ENCODE measurements at places on chromosomes 1 and 21. TPM values are rescaled to one million over a fixed set of nuclear protein-coding genes. Genes with fewer than 3 reads are reported as not detected.

RHOU gene
- total RNA-seq: 2.0 TPM

DNA sequence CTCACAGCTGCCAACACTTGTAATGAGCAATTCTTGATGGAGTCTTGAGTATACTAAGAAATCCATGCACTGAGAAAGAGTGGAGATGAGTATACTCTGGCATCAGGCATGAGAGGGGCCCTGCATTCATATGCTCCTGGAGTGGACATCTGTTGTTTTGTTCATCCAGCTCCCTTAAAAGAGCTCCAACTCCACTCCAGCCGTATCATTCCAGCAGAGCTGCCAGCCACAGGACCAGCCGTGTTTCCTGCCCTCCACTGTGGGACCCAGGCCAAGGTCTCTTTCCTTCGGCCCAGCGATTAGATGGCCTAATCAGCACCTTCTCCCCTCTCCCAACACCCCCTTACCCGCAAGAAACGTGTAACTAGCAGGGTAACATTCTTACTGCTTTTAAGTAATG is 144.5 kb downstream of the OMA1 start:
- no peaks in the 10 kb centered on the region for H3K36me3 ChIP-seq
- peak; percentile 12 for DNase-seq
- peaks cover 32% of the 10 kb centered on the region for H3K4me1 ChIP-seq
- no peak overlapping the region for H3K4me3 ChIP-seq

- no peak overlapping the region for H3K27ac ChIP-seq
- no peaks in the 10 kb centered on the region for H3K4me1 ChIP-seq
- no peak for DNase-seq
- H3K4me3 ChIP-seq: no peak overlapping the region
- H3K27me3 ChIP-seq: peaks cover 34% of the 10 kb centered on the region
These were observed 71.4 kb downstream of the KIF26B start for GRCh38 chr1:245226203-245226499.

- H3K4me1 ChIP-seq: no peaks in the 10 kb centered on the region
- no peak overlapping the region for H3K27ac ChIP-seq
- H3K27me3 ChIP-seq: no peaks in the 10 kb centered on the region
- no peaks in the 10 kb centered on the region for H3K36me3 ChIP-seq
These were observed 86.7 kb upstream of the PTBP2 start for GRCh38 chr1:96634883-96635282.

ZBTB8B gene
- 0.02 TPM for total RNA-seq

GRCh38 chr21:39125752-39126485 is 57.3 kb downstream of the PSMG1 start:
- H3K4me3 ChIP-seq: no peak overlapping the region
- no peaks in the 10 kb centered on the region for H3K27me3 ChIP-seq
- DNase-seq: peak; percentile 67

- H3K27ac ChIP-seq: no peak overlapping the region
- no peak for DNase-seq
- H3K27me3 ChIP-seq: no peaks in the 10 kb centered on the region
- H3K4me3 ChIP-seq: no peak overlapping the region
- H3K36me3 ChIP-seq: no peaks in the 10 kb centered on the region
These were observed 76.9 kb upstream of the B3GALT5 start for GRCh38 chr21:39535646-39536437.

GRCh38 chr1:28134651-28135207 is 41.8 kb downstream of the PTAFR start:
- no peak for DNase-seq
- no peak overlapping the region for H3K4me3 ChIP-seq

- H3K27ac ChIP-seq: no peak overlapping the region
- peaks cover 17% of the 10 kb centered on the region for H3K4me1 ChIP-seq
- H3K36me3 ChIP-seq: no peaks in the 10 kb centered on the region
- DNase-seq: no peak
These were observed 151.9 kb downstream of the TNFSF18 start for GRCh38 chr1:172898866-172899265.

CELF3 gene
- not detected for total RNA-seq

GRCh38 chr1:54559771-54560231 is 11.8 kb downstream of the ACOT11 start:
- H3K4me3 ChIP-seq: no peak overlapping the region
- H3K36me3 ChIP-seq: no peaks in the 10 kb centered on the region
- peaks cover 18% of the 10 kb centered on the region for H3K4me1 ChIP-seq
- DNase-seq: peak; percentile 72
- no peaks in the 10 kb centered on the region for H3K27me3 ChIP-seq
- H3K27ac ChIP-seq: peak overlapping the region; percentile 86

GRCh38 chr21:45970674-45971615 is 10.6 kb upstream of the COL6A1 start:
- peaks cover 45% of the 10 kb centered on the region for H3K27me3 ChIP-seq
- H3K4me1 ChIP-seq: peaks cover 54% of the 10 kb centered on the region
- H3K27ac ChIP-seq: peak overlapping the region; percentile 99
- H3K4me3 ChIP-seq: no peak overlapping the region

GRCh38 chr1:228794810-228795209 is 59.5 kb downstream of the RHOU start:
- DNase-seq: no peak
- no peaks in the 10 kb centered on the region for H3K36me3 ChIP-seq
- H3K27me3 ChIP-seq: no peaks in the 10 kb centered on the region
- no peak overlapping the region for H3K4me3 ChIP-seq
- no peak overlapping the region for H3K27ac ChIP-seq

GRCh38 chr1:183693521-183693920 is 40.4 kb upstream of the APOBEC4 start:
- no peaks in the 10 kb centered on the region for H3K4me1 ChIP-seq
- H3K36me3 ChIP-seq: no peaks in the 10 kb centered on the region
- H3K27me3 ChIP-seq: no peaks in the 10 kb centered on the region
- no peak for DNase-seq
- no peak overlapping the region for H3K4me3 ChIP-seq

DNA sequence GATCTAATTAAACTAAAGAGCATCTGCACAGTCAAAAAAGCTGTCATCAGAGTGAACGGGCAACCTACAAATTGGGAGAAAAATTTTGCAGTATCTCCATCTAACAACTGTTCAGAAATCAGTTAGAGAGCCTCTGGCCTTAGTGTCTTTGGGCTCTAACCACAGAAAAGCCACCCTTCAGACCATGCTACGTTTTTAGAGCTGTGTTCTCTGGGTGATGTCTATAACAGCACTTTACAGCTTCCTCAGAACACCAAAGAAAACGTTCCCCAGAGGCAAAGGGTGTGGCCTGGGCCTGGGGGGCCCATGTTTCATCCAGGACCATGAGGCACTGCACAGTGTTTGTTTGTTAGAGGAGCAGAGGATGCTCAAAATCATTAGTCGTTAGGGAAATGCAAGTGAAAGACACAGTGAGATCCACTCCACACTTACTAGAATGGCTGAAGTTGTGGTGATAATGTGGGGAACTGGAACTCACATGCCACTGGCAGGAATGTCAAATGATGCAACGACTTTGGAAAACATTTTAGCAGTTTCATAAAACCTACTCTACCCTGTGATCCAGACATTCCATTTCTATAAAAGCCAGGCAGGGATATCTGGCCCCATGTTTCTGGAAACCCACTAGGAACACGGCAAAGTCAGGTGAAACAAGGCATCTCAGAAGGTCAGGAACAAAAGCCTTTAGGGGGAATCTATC is 250.4 kb upstream of the HOOK1 start:
- H3K27me3 ChIP-seq: no peaks in the 10 kb centered on the region
- H3K36me3 ChIP-seq: no peaks in the 10 kb centered on the region
- no peak overlapping the region for H3K4me3 ChIP-seq
- no peak for DNase-seq
- no peak overlapping the region for H3K27ac ChIP-seq

RHCE gene
- total RNA-seq: 3.0 TPM

DNA sequence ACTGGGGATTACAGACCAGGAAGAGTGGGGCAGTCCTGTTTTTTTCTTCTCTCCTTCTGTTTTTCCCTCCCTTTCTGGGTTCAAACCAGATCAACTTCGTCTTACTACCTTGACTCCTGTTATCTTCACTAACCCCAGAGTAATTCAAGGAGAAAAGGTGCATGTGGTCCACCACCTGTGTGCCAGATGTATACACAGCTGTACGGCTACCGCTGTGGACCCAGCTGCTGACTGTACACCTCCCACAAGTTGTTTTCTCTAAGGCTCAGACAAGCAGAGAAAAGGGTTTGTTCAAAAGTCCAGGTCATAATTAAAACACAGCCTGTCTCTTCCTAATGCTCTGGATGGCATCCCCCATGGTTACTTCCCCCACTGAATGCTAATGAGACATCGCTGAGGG is 102.1 kb downstream of the LMX1A start:
- H3K4me3 ChIP-seq: no peak overlapping the region
- H3K27ac ChIP-seq: no peak overlapping the region
- H3K36me3 ChIP-seq: no peaks in the 10 kb centered on the region

- no peak overlapping the region for H3K27ac ChIP-seq
- H3K36me3 ChIP-seq: no peaks in the 10 kb centered on the region
- no peaks in the 10 kb centered on the region for H3K4me1 ChIP-seq
- no peak for DNase-seq
- H3K4me3 ChIP-seq: no peak overlapping the region
These were observed 453.7 kb downstream of the TTLL7 start for GRCh38 chr1:83545066-83545862.

DNA sequence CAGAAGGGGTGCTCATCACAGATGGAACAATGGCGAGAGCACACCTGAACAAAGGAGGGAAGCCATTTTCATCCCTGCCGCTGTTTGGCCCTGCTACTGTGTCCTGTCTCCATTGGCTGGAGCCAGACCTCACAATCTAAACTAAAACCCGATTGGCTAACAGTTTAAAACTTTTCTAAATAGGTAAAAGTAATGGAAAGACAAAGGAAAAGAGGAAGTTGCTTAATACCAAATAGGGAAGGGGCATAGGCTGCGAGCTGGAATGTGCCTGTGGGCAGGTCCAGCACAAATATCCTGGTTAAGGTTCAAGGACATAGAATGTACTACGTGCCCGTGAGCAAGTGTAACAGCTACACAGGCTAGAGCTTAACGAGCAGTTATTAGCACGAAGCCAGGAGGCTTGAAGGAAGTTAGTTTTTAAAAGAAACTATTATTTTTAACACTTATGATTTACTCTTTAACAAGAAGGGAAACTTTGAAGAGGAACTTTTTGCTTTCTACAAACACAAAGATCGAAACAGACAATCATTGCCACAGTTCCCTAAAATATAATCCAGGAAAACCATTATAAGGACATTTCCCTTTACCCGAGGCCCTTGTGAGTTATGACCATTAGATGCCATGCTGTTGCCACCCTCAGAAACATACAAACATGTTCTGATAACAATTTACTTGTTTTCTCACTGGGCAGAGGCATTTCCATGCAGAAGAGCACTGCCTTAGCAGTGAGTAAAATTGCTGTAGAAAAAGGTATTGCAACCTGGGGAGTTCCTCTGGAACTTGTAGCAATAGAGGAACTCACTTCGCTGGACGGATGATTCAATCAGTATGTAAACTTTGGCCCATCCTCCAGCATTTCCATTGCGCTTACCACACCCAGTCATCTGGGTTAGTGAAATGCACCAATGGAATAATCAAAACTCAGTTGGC is 4.8 kb upstream of the PTTG1IP start:
- H3K36me3 ChIP-seq: no peaks in the 10 kb centered on the region
- peaks cover 37% of the 10 kb centered on the region for H3K4me1 ChIP-seq
- no peak overlapping the region for H3K4me3 ChIP-seq
- no peak for DNase-seq
- H3K27me3 ChIP-seq: no peaks in the 10 kb centered on the region

DNA sequence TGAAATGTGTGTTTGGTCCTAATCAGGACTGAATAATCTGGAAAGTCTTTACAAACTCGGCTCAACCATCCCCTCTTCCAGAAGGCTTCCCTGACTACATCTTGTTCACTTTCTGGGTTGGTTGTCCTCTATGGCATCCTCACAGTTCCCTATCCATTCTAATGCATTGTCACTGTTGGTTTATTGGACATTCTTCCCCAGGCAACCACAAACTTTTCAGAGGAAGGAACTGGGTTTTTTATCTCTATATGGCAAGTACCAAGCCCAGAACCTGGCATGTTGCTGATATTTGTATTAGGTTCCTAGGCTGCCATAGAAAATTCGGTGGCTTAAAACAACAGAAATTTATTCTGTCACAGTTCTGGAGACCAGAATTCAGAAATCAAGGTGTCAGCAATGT is 363.5 kb upstream of the ST6GALNAC5 start:
- H3K4me1 ChIP-seq: no peaks in the 10 kb centered on the region
- no peaks in the 10 kb centered on the region for H3K27me3 ChIP-seq
- no peaks in the 10 kb centered on the region for H3K36me3 ChIP-seq
- H3K4me3 ChIP-seq: no peak overlapping the region

GRCh38 chr21:44019568-44019958 is 7.5 kb downstream of the TRAPPC10 start:
- H3K27ac ChIP-seq: no peak overlapping the region
- H3K4me1 ChIP-seq: peaks cover 88% of the 10 kb centered on the region
- no peak overlapping the region for H3K4me3 ChIP-seq
- no peaks in the 10 kb centered on the region for H3K27me3 ChIP-seq
- DNase-seq: no peak

GRCh38 chr1:7427605-7428300 is 343.3 kb upstream of the VAMP3 start:
- DNase-seq: no peak
- H3K27me3 ChIP-seq: no peaks in the 10 kb centered on the region
- no peak overlapping the region for H3K27ac ChIP-seq
- H3K4me1 ChIP-seq: no peaks in the 10 kb centered on the region
- no peaks in the 10 kb centered on the region for H3K36me3 ChIP-seq
- no peak overlapping the region for H3K4me3 ChIP-seq

DNA sequence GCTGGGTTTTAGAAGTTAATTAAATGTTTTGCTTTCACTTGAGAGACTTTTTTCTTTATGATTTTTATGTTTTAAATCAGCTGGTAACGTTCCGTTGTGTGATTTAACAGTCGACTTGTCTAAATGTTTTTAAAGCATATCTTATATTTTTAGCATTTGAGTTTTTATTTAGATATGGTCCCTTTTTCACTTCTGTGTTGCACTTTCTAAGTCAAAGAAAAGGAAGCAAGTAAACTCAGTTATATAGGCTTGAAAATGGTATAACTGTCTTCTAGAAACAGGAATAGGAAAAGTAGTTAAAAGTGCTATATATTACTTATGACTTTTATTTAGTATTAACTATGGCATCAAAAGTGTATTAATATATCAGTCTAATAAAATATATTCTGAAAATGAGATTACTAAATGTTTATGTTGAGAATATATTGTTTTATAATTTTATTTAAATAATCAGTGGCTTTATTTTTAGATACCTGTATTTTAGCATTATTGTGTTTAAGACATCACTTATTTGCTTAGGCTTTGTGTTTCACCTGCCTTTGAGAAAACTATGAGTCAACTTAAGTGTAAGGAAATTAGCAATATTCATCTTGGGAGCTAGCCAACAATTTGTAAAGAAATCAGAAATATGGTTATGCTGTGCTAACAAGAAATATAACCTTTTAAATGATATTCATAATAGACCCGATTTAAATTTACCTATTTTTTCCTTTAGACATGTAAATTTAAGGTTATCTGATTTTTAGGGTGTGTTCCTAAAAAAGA is 60.5 kb downstream of the RABGAP1L start:
- no peak for DNase-seq
- H3K27me3 ChIP-seq: no peaks in the 10 kb centered on the region
- no peak overlapping the region for H3K4me3 ChIP-seq
- H3K27ac ChIP-seq: no peak overlapping the region
- H3K36me3 ChIP-seq: no peaks in the 10 kb centered on the region

C4BPB gene
- total RNA-seq: not detected
